Hematopoietic multipotent progenitor cell treated with erythropoietin and hydrocortisone succinate and interleukin-3 and kit ligand, for 15 days (in vitro differentiated cells): ENCODE measurements at places on chromosomes 3 and 15.

GRCh38 chr3:108062051-108062450 is 28.8 kb downstream of the CD47 start:
- no peak for DNase-seq

GRCh38 chr3:127732303-127732702 is 59.6 kb downstream of the ABTB1 start:
- DNase-seq, result peak; percentile 33

- no peak for DNase-seq
These were observed 17.0 kb downstream of the TRIM69 start for GRCh38 chr15:44753345-44753744.

- DNase-seq, result no peak
These were observed 16.3 kb downstream of the CCDC13 start for GRCh38 chr3:42756681-42757213.

- no peak for DNase-seq
These were observed 772.4 kb upstream of the NR2F2 start for GRCh38 chr15:95558131-95558530.

DNA sequence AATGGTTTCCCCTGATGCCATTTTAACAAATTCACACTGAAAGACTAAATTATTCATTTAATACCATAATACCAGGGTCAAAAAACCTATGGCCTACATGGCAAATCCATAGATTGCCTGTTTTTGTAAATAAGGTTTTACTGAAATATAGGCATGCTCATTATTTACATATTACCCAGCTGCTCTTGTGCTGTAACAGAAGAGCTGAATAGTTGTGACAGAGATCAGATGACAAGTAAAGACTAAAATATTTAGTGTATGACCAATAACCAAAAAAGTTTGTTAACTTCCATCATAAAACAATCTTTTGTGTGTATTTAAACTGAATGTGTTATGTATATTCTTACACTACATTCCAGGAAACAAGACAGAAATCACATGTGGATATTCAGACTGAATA is 60.2 kb downstream of the DENND4A start:
- no peak for DNase-seq

DNA sequence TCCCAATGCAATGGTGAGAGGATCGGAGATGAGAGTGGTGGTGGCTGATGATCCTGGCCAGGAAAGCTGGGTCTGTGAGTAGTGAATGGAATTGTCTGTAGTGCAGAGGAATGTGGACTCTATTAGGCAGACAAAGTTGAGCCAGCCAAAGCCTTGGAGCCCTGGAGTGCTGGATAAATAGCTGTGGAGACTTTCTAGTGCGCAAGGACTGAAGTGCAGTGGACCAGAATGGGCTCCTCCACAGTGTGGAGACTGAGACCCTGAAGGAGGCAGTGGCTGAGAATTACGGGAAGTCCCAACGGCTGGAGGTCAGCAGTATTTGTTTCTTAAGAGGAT is 874 bp downstream of the ZNF662 start:
- no peak for DNase-seq

DNA sequence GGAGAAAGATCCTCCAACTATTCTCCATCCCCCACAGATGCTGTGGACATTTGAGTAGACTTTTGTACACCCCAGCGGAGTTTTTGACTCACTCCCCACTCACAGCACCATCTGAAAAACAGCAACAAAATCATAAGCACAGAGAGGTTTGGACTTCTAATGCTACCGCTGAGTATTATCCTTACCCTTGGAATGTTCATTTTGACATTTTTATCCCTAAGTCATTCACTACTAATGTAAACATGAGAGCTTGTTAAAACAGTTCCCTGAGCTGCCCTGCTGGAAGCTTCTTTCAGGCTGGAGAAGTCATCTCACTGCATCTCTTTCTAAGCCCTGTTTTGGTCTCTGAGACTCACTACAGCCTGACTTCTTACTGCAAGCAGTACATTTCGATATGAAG is 1045.9 kb downstream of the MCTP2 start:
- DNase-seq, result no peak

DNA sequence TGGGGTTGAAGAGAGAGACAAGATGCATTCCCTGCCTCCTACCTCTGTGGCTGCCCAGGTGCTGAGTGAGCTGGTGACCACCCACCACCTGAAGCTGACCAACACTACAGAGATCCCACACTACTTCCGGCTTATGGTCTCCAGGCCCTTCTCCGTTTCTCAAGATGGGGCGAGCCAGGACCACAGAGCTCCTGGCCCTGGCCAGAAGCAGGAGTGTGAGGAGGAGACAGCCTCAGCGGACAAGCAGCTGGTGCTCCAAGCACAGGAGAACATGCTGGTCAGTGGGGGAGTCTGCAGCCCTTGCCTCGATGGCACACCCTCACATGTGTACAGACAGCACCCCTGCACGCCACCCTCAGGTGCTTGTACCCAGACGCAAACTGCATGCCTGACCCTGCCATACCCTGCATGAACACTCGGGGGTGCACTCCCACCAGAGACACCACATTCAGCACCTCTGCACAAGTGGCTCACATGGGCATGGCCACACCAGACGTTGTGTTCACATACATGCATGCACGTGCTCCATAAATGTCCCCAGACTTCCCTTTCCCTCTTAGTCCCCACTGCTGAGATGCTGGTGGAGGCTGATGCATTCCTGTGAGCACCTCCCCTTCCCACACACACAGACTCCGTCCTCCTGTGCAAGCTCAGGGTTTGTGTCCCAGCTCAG is 19.0 kb downstream of the ACAA1 start:
- peak; percentile 66 for DNase-seq

DNA sequence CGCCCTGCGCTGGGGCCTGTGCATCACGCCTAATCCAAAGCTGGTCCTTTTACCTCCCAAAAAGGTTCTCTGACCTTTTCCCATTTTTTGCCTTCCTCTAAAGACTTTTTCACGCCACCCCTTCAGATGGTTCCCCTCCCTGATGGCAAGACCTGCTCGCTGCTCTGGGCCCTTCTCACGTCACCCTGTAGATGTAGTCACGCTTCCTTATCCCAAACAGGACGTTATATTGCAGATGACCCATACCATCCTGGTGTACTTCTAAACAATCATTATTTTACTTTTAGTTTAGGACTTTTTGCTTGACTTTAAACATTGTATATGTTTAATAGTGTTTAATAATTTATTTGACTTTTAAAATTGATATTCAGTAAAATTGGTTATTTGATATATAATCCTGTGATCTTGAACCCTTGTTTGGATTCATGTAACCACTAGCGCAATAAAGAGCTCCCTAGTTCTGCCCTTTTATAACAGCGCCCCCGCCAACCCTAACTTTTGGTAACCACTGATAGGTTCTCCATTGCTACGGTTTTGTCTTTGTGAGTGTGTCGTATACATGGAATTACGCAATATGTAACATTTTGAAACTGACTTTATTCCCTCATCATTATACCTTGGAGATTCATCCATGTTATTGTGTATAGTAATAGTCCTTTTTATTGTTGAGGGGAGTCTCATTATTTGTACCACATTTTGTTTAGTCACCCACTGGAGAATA is 159.0 kb upstream of the CHRNA7 start:
- no peak for DNase-seq

- DNase-seq, result no peak
These were observed 1.6 kb upstream of the HYAL3 start for GRCh38 chr3:50300681-50301254.

- no peak for DNase-seq
These were observed at the start of gene GPR176 for GRCh38 chr15:39919748-39920509. TSS of gene GPR176 (minus strand) at chr15:39920266. CDS start at chr15:39920026, 240 bp downstream.

DNA sequence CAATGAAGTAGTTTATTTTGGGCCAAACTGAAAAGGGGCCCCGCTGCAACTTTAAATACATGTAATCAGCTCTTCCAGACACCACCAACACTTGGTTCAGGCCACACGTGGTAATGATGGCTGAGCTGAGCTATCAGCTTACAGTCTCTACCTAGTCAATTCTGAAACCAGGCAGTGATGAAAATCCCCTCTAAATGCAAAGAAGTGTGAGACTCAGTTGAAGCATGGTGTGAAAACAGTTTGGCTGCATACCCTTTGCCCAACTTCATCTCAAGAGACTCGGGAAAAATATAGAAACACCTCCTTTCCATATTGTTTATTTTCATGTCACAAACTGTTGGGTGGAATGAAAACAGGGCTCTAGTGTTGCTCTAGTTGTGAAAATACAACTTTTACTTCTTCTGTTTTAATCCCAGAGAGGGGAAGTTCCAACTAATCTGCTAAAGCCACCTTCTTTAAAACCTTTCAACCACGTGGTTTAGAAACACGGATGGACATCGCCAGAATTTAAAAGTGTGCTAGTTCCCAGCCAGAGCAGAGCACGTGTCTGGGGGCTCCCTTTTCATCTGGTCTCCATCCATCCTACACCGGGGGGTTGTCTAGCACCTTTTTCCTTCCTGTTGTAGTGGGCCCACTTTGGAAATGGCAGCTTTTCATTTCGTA is 229.1 kb downstream of the EPHB1 start:
- no peak for DNase-seq

- no peak for DNase-seq
These were observed 301.4 kb downstream of the OCA2 start for GRCh38 chr15:27797765-27798164.

DNA sequence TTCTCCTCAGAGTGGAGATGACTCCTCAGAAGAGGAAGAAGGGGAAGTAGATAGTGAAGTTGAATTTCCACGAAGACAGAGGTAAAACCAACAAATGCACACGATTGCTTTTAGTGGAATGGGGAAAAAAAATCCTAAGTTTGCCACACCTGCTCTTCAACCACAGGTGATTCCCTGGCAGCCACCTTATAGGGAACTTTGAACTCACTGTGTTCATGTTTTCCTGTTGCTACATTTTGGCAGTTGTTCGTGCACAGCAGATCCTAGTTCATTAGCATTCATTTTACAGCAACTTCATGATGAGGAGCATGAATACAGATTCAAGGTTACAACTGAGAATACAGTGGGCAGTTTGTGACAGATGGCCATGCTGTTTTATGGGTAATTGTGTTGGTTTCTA is 21.5 kb downstream of the TMEM41A start:
- no peak for DNase-seq

- no peak for DNase-seq
These were observed 51.8 kb downstream of the SERP1 start for GRCh38 chr3:150494411-150494977.

DNA sequence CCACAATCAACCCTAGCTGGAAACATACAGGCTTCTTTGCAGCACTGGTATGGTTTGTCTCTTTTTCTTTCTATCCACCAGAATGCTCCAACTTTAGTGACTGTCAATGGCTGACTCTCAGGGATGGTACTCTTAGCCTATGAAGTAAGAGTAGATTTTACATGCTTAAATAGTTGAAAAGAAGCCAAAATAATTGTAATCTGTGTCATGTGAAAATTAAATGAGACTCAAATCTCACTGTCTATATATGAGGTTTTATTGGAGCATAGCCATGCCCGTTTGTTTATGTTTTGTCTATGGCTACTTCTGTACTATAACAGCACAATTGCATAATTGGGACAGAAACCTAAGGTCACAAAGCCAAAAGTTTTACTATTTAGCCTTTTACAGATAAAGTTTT is 29.1 kb upstream of the PDZRN3 start:
- no peak for DNase-seq

DNA sequence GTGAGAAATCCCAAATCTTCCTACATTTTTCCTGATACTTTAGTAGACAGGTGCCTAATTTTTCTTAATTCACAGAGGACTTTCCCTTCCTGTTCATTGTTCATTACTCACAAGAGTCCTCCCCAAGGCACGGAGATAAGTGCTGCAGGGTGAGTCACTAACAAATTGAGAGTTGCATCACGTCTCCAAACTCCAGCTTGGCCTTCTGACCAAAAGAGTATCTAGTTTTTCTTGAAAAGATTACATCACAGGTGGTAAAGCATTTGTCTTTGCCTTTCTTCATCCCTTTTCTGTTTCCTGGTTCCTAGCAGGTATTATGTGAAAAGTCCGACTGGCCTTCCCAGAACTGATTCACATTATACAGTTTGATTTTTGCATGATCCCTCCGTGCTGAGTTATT is 24.9 kb upstream of the RASGRP1 start:
- DNase-seq, result no peak

GRCh38 chr3:194865615-194866014 is 179.9 kb downstream of the FAM43A start:
- no peak for DNase-seq

GRCh38 chr3:180275176-180275575 is 238.4 kb upstream of the PEX5L start:
- DNase-seq, result no peak

DNA sequence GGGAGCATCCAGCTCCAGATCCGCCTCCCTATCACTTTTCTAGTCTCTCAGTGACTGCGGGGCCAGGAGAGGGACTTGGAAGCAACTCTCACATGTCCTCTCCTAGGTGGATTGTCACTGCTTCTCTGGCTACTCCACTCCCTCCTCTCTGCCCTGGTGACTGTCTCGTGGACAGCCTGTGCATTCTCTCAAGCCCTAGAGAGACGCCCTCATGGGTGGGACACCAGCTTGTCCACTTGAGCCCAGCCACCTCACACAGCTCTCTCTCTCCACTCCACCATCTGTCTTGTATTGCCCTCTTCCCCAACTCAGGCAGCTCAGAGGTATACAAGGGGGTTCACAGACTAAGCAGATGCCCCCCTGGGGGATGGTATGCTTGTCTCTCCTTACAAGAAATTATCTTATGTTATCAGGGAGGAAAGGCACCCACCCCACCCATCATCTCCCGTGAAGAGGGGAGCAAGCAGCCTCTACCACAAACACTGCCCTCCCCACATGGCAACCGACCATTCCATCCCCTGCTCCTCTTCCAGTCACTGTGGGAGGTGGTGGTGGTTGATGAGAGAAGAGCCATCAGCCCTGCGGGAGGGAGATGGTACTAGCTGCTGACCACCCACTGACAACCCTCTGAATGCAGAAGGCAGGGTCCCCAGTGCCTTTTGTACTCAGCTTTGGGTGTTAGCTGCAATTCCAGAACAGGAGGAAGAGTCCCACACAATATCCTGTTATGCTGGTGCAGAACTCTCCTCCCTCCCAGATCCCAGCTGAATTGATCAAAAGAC is 15.5 kb upstream of the LOXL1 start:
- no peak for DNase-seq

- DNase-seq, result no peak
These were observed 20.3 kb upstream of the ATOSA start for GRCh38 chr15:52699457-52699856.

DNA sequence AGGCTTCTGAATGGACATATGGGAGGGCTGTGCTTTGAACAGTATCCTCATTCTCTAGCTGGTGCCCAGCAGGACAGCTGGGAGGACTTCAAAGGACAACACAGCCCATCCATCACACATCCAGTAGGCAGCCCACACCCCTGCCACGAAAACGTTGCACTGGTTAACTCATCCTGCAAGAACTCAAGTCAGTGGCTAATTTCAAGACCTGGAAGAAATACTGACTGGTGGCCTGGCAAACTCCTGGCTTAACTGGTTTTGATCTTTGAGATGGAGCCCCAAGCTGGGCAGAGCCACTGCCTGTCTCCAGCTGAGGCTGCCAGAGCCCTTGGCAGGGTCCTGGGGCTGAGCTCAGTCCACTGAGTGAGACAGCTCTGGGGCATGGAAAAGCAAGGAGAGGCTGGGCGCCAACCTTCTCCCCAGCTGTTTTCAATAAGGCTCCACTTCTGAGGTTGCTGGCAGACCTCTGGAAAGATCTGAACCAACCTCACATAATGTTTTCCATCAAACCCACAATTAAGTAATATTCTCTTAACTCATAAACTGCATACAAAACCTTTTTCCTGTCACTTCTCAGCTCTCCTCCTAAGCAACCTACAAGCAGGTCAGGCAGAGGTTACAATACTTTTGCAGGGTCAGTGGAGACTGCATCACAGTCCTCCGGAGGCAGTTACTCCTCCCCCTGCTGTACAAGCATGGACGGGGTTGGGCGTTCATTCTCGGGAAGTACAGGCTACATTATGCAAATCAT is 110.3 kb downstream of the MYLK start:
- DNase-seq, result no peak
